Calu3 (cell line): ENCODE measurements at places on chromosomes 2 and 18. TPM values are rescaled to one million over a fixed set of nuclear protein-coding genes. Genes with fewer than 3 reads are reported as not detected.

GRCh38 chr2:105796791-105797190 is 52.1 kb downstream of the NCK2 start:
- no peaks in the 10 kb centered on the region for H3K27me3 ChIP-seq
- DNase-seq = no peak
- H3K4me1 ChIP-seq = peaks cover 24% of the 10 kb centered on the region
- H3K36me3 ChIP-seq = peaks cover 7% of the 10 kb centered on the region
- H3K4me3 ChIP-seq = no peak overlapping the region

GRCh38 chr2:226791056-226791486 is 8.5 kb downstream of the IRS1 start:
- H3K27ac ChIP-seq = peak overlapping the region; percentile 92
- H3K27me3 ChIP-seq = no peaks in the 10 kb centered on the region
- peak overlapping the region; percentile 87 for H3K4me3 ChIP-seq
- H3K36me3 ChIP-seq = peaks cover 45% of the 10 kb centered on the region
- no peak for DNase-seq

DNA sequence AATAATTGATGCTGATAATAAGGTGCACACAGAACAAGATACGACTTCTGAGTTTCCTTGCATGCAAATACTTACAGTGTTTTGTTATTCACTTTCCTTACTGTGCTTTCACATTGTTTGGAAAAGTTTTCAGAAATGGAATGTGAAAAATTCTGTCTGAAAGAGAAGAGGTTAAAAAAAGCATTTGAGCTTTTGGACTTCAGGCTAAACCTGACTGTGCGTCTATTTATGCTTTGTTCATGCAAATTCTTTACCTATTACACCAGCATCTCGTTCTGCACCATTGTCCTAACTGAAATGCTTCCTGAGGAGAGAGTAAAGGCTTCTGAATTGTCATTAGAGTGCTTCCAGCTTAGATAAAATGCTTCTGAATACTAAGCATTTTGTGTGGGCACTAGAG is 61.4 kb downstream of the LHCGR start:
- no peaks in the 10 kb centered on the region for H3K27me3 ChIP-seq
- H3K27ac ChIP-seq = no peak overlapping the region
- peaks cover 18% of the 10 kb centered on the region for H3K4me1 ChIP-seq
- no peak overlapping the region for H3K4me3 ChIP-seq

GRCh38 chr18:48860269-48861180 is 90.2 kb downstream of the SMAD7 start:
- H3K4me3 ChIP-seq = no peak overlapping the region
- no peak overlapping the region for H3K27ac ChIP-seq
- no peaks in the 10 kb centered on the region for H3K36me3 ChIP-seq
- H3K4me1 ChIP-seq = no peaks in the 10 kb centered on the region
- no peak for DNase-seq
- no peaks in the 10 kb centered on the region for H3K27me3 ChIP-seq

GRCh38 chr2:238701341-238702206 is 146.3 kb upstream of the TWIST2 start:
- no peak overlapping the region for H3K27ac ChIP-seq
- H3K36me3 ChIP-seq = no peaks in the 10 kb centered on the region
- no peak for DNase-seq
- no peaks in the 10 kb centered on the region for H3K4me1 ChIP-seq
- peaks cover 37% of the 10 kb centered on the region for H3K27me3 ChIP-seq

DNA sequence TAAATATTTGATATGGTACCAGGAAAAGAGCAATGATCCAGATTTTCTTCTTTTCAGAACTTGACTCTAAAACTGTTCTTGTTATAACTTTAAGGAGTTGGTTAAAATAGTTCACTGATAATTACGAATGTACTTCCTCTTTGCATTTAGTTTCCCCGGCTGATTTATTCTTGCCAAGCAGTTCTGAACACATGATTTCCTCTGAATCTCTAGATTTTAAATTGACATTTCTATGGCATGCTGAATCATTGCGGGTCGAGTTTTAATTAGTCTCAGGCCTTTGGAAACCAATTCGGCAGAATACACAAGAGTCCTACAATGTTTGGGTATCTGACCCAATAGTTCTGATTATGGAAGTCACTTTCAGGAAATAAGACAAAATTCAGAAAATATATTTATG is 37.3 kb upstream of the DNAH7 start:
- H3K27ac ChIP-seq = no peak overlapping the region
- no peaks in the 10 kb centered on the region for H3K36me3 ChIP-seq
- no peak for DNase-seq
- H3K4me3 ChIP-seq = no peak overlapping the region
- H3K27me3 ChIP-seq = no peaks in the 10 kb centered on the region

- H3K4me1 ChIP-seq = no peaks in the 10 kb centered on the region
- no peak overlapping the region for H3K4me3 ChIP-seq
- H3K27ac ChIP-seq = no peak overlapping the region
- H3K36me3 ChIP-seq = no peaks in the 10 kb centered on the region
These were observed 122.1 kb downstream of the RPIA start for GRCh38 chr2:88813612-88814011.

DNA sequence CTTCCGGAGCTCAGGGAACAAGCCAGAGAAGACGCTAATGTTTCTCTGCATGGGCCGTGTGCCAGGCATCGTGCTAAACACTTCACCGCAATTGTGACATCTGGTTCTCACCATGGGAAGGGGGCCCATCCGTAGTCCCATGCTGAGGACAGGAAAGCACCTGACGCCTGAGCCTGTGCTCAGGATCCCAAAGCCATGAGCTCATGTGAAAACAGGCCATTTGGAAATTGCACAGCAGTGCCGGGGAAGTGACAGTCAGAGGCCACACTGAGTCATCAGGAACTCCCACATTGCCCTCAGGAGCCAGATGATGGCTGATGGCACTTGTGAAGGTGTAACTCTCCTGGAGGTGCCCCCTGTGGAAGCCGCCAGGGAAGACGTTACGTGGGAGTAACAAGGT is 141.0 kb downstream of the INHBB start:
- no peak overlapping the region for H3K4me3 ChIP-seq
- no peak overlapping the region for H3K27ac ChIP-seq
- DNase-seq = no peak
- no peaks in the 10 kb centered on the region for H3K36me3 ChIP-seq
- H3K4me1 ChIP-seq = no peaks in the 10 kb centered on the region

DNA sequence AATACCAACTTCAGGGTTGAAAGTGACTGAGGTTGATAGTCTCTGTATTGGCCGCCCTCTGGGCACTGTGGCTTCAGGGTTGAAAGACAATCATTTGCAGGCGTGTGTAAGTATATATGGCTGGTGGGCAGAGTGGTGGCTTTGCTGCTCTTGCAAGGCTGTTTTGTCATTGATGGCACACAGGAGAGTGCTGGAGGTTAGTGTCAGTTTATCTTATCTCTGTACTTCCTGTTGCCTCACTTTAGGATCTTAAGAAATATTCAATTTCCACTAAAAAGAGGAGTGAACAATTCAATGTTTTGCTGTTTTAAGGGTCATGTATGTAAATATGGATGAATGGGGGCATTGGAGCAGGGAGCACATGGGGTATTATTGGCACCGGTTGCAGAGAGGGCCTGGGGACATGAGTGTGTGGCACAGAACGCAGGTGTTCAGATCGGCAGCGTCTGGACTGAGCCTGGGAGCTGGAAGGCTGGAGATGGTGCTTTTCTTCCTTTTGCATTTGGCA is 51.5 kb downstream of the NCK2 start:
- DNase-seq = no peak
- peaks cover 11% of the 10 kb centered on the region for H3K36me3 ChIP-seq
- no peak overlapping the region for H3K27ac ChIP-seq
- H3K4me3 ChIP-seq = no peak overlapping the region
- H3K27me3 ChIP-seq = no peaks in the 10 kb centered on the region

DNA sequence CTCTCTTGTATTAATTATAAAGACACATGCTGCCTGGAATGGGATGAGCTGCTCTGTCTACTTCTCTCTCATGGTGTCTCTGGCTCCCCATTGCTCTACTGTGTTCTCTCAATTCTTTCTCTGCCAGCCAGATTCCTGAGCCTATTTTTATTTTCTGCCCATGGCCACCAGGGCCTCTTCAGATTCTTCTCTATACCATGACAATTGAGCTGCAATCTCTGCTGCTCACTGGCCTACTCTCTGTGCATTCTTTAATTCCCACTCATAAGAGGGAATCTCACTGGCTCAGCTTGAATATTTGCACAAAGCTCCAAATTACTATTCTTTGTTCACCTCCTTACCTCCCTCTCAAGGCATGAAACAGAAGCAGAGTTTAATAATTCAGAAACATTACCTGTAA is 161.4 kb upstream of the GULP1 start:
- H3K27ac ChIP-seq = no peak overlapping the region
- H3K4me1 ChIP-seq = no peaks in the 10 kb centered on the region
- no peaks in the 10 kb centered on the region for H3K36me3 ChIP-seq
- no peaks in the 10 kb centered on the region for H3K27me3 ChIP-seq

GRCh38 chr18:71374294-71375000 is 1085.6 kb downstream of the SOCS6 start:
- H3K27ac ChIP-seq = no peak overlapping the region
- no peak for DNase-seq
- H3K36me3 ChIP-seq = no peaks in the 10 kb centered on the region
- H3K4me3 ChIP-seq = no peak overlapping the region
- H3K4me1 ChIP-seq = peaks cover 21% of the 10 kb centered on the region
- no peaks in the 10 kb centered on the region for H3K27me3 ChIP-seq

GRCh38 chr2:144350151-144350802 is 169.6 kb downstream of the ZEB2 start:
- H3K36me3 ChIP-seq = no peaks in the 10 kb centered on the region
- H3K4me1 ChIP-seq = peaks cover 15% of the 10 kb centered on the region
- H3K27ac ChIP-seq = no peak overlapping the region
- H3K4me3 ChIP-seq = no peak overlapping the region
- DNase-seq = no peak

GRCh38 chr2:101356521-101356920 is 30.8 kb downstream of the CREG2 start:
- H3K4me3 ChIP-seq = no peak overlapping the region
- no peak for DNase-seq
- no peaks in the 10 kb centered on the region for H3K27me3 ChIP-seq
- no peak overlapping the region for H3K27ac ChIP-seq
- H3K4me1 ChIP-seq = peaks cover 27% of the 10 kb centered on the region
- no peaks in the 10 kb centered on the region for H3K36me3 ChIP-seq

- H3K4me3 ChIP-seq = no peak overlapping the region
- no peaks in the 10 kb centered on the region for H3K4me1 ChIP-seq
- no peaks in the 10 kb centered on the region for H3K27me3 ChIP-seq
These were observed 9.0 kb upstream of the GAL3ST2 start for GRCh38 chr2:241767464-241768250.

DNA sequence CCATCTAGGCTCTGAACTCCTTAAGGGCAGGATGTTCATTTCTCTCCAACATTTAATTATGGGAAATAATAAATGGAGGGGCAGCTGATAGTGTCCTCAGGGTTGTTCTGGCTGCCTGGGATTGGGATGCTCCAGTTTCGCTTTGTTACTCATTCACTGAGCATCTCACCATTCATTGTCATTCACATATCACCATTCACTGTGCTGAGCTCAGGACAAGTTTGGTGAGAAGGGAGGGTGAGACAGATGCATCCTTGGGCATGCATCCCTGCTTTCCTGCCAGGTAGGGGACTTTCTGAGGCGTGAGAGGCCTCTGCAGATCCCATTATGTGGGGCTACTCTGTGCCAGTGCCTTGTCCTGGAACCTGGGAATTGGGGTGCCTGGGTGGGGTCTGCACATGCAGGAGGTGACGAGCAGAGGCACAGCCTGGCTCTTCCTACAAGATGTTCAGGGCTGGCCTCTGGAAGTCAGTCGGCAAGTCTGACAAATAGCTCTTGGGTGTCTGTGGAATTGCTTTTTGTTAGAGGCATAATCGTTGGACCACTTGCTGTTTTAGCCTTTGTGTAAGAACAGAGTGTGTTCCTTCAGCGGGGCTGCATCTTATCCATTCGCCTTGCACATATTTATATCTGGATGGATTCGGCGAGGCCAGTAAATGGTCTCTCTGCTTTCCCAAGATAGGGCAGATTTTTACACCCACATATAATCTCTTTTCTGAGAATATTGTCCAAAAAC is 323.2 kb upstream of the THSD7B start:
- no peaks in the 10 kb centered on the region for H3K36me3 ChIP-seq
- DNase-seq = no peak
- peaks cover 45% of the 10 kb centered on the region for H3K27me3 ChIP-seq
- no peaks in the 10 kb centered on the region for H3K4me1 ChIP-seq
- H3K4me3 ChIP-seq = no peak overlapping the region
- H3K27ac ChIP-seq = no peak overlapping the region

- peaks cover 27% of the 10 kb centered on the region for H3K4me1 ChIP-seq
- peak overlapping the region; percentile 98 for H3K4me3 ChIP-seq
- no peak overlapping the region for H3K27ac ChIP-seq
- peaks cover 77% of the 10 kb centered on the region for H3K36me3 ChIP-seq
- peaks cover 39% of the 10 kb centered on the region for H3K27me3 ChIP-seq
- no peak for DNase-seq
These were observed 877 bp upstream of the BCL2L11 start for GRCh38 chr2:111119822-111120252.

DNA sequence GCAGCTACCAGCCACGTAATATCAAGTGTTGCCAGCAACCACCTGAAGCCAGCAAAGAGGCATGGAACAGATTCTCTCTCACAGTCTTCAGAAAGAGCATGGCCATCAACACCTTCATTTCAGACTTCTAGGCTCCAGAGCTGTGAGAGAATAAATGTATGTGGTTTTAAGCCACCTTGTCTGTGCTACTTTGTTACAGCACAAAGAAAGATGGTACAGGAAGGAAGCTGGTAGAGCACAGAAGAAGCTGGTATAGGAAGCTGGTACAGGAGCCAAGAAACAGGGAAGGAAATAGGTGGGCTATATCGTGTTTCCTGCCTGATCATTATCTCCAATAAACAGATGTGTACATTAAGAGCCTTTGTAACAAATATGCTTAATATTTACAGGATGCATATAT is 217.4 kb downstream of the DPP10 start:
- DNase-seq = no peak
- no peaks in the 10 kb centered on the region for H3K4me1 ChIP-seq
- no peaks in the 10 kb centered on the region for H3K36me3 ChIP-seq
- H3K27ac ChIP-seq = no peak overlapping the region
- H3K4me3 ChIP-seq = no peak overlapping the region

OSBPL6 gene
- total RNA-seq = 1.0 and 2.3 TPM in 2 replicates

TYMS gene
- 71.8 and 84.1 TPM in 2 replicates for total RNA-seq

POLE4 gene
- total RNA-seq = 33.1 and 34.6 TPM in 2 replicates

TUBA3D gene
- not detected in 2 replicates for total RNA-seq

ALK gene
- total RNA-seq = not detected in 2 replicates

RND3 gene
- total RNA-seq = 118 and 143 TPM in 2 replicates

NOL4 gene
- total RNA-seq = not detected in 2 replicates

TMEM163 gene
- total RNA-seq = 2.5 and 3.5 TPM in 2 replicates

RFX8 gene
- not detected in 2 replicates for total RNA-seq

REG3A gene
- not detected in 2 replicates for total RNA-seq

EPHA4 gene
- 2.8 and 3.2 TPM in 2 replicates for total RNA-seq

RNF138 gene
- total RNA-seq = 34.6 and 38.9 TPM in 2 replicates

DHRS9 gene
- 16.6 and 46.8 TPM in 2 replicates for total RNA-seq
